ENCODE measurements at places on chromosomes 1 and 21. TPM values are rescaled to one million over a fixed set of nuclear protein-coding genes. Genes with fewer than 3 reads are reported as not detected.

CRABP2 gene
- total RNA-seq: 6.3 TPM

KIF1B gene
- 18.9 TPM for total RNA-seq

KPRP gene
- total RNA-seq: not detected

PAPPA2 gene
- 0.33 TPM for total RNA-seq

GRCh38 chr1:10724948-10725847 is 71.2 kb downstream of the CASZ1 start:
- no peak for DNase-seq

DNA sequence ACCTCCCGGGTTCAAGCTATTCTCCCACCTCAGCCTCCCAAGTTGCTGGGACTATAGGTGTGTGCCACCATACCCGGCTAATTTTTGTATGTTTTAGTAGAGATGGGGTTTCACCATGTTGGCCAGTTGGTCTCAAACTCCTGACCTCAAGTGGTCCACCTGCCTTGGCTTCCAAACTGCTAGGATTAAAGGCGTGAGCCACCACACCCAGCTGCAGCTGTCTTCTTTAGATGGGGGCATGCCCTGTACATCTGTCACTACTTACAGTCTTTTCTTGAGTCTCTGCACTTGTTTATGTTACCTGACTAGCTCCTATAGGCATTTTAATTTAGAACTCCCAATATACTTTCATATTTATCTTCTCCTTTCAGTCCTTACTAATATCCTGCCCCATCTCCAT is 64.2 kb downstream of the SELENOF start:
- DNase-seq: no peak

- DNase-seq: peak; percentile 56
These were observed 233.9 kb upstream of the CAMK1G start for GRCh38 chr1:209349363-209350308.

- no peak for DNase-seq
These were observed 2.9 kb upstream of the RHEX start for GRCh38 chr1:206049919-206050600.

DNA sequence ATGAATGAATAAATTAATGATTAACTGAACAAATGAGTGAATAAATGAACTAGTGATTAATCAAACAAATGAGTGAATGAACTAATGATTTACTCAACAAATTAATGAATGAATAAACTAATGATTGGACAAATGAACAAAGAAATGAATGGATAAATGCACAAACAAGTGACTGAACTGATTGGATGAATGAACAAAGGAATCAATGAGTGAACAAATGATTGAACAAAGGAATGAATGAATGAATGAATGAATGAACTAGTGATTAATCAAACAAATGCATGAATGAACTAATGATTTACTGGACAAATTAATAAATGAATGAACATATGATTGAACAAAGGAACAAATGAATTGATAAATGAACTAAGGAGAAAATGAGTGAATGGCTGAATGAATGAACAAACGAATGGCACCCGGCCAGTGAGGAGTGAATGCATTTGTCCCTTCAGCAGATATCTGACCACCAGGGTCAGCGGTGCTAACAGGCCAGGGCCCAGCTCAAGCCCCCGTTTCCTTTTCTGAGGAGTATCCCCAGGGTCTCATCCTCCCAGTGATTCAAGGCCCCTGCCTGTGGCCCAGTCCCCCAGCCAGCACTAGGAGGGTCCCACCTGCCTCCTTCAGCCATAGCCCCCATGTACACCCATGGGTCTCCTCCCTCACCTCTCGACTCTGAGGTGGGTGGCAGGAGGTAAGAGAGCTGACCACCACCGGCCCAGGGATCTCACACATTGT is 49.9 kb downstream of the WNT9A start:
- DNase-seq: no peak

DNA sequence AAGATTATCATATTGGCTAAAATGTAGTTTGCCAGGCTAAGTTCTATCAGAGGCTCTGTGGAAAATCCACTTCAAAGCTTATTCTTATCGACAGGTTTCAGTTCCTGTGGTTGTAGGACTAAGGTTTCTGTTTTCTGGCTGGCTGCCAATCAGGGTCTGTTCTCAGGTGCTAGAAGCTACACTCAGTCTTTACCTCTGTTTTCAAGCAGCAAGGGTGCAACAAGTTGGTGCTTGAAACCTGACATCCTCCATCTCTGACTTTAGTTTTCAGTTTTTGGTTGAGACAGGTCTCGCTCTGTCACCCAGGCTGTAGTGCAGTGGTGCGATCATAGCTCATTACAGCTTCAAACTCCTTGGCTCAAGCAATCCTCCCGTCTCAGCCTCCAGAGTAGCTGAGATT is 15.3 kb upstream of the TMCO2 start:
- DNase-seq: no peak

DNA sequence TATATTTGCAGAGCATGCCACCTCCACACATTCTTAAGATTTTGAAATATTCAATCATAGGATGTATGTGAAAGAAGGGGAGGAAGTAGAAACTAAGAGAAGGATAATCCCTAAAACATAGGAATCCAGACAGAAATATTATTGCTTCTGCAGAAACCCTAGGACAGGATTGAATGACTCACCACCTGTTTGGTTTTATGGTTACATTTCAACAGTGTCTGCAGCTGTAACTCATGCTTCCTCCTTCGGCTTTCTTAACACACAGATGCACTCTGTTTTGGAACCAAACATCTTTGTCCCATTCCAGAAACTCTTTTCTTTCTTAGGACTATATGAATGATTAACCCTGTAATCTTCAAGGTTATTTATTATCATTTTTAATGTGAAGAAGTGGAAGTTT is 20.7 kb downstream of the RGS7 start:
- DNase-seq: peak; percentile 65

DNA sequence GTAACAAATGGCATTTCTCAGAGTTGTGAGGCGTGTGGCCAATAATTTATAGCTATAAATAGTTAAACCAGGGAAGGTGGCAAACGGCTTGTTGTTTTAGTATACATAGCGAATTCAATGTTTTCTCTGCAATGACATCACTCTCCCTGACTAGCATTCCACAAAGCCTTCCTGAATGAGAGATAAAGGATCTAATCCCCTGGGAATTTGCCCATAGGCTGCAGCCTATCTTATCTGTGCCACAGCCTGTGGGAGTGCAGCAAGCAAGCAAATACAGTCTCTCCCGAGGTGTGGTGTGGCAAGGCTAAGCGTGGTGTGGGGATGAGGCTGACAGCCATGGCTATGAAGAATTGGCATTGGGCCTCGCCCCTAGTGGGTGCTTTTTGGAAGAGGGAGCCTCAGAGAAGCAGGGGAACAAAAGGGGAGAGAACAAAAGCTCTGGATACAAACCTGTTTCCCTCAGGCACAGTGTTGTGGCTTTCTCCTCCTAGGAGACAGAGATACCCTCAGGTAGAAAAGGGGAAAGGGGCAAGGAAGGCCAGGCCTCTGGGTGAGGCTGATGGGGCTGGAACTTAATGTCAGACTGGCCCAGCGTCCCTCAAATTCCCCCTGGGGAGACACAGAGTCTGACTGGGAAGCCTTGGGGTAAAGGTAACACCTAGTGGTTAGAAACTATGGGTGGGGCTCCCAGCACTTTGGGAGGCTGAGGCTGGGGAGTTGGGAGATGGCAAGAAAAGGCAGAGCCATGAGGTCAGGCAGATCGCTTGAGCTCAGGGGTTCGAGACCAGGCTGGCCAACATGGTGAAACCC is 8.9 kb downstream of the TAGLN2 start:
- DNase-seq: peak; percentile 100

GRCh38 chr21:45073301-45074047 is 906 bp upstream of the ADARB1 start:
- DNase-seq: peak; percentile 46

GRCh38 chr1:246309247-246309884 is 197.7 kb downstream of the SMYD3 start:
- DNase-seq: no peak

DNA sequence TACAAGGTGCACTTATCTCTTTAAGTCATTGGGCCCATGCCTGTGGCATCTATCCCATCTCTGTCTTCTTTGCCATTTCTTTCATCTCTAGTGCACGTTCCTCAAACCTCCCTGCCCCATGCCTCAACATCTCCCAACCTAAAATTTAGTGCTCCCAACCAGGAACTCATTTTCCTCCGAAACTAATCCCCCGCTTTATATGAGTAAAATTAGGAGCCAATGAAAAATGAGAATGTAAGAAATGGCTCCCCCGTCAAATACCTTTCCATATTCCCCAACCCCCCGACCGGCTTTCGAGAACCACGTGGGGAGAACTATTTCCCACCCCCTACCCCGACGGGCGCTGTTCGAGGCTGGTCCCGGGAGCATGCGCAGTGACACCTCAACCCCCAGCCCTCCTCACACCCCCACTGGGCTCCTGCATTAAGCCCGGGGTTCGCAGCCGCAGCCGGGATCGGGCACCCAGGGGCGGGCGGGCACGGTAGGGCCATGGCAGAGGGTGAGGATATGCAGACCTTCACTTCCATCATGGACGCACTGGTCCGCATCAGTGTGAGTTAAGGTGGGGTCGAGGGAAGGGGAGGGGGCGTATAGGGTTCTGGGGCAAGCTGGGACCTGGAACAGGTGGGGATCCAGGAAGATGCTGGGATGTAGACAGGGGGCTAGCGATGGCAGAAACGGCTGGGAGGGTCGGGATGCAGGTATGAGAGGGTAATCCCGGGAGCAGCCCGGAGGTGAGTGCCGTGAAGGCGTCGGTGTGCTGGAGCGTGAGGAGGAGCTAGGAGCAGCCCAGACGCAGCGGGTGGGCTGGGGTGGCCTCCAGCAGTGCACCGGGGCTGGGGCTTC is at the start of gene TRIM46:
Gene TRIM46 (plus strand): TSS at position 372 of the 846 bp plus-strand sequence. CDS start 118 bp downstream, at position 490.
- DNase-seq: peak; percentile 74

DNA sequence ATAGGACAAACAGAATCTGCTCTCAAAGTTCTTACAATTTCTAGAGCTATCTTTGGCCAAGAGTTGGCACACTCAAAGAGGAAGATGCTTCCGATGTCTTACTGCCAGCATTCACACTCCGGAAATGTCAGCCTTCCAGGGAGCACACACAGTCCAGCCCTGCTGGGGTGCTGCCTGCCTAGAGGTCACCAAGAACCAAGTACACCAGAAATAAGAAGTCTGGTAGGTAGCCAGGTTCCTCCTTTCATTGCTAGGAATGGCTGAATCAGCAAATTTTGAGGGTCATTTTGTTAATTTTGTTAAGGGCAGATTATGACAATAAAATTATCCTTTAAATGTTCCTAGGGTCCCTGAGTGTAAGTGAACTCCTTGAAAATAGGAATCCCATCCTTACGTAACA is 77.5 kb downstream of the PLPP3 start:
- no peak for DNase-seq
